ENCODE measurements at places on chromosomes 16 and 17.

GRCh38 chr17:50189550-50190292, 11.7 kb downstream of the COL1A1 start:
- DNase-seq = no peak

DNA sequence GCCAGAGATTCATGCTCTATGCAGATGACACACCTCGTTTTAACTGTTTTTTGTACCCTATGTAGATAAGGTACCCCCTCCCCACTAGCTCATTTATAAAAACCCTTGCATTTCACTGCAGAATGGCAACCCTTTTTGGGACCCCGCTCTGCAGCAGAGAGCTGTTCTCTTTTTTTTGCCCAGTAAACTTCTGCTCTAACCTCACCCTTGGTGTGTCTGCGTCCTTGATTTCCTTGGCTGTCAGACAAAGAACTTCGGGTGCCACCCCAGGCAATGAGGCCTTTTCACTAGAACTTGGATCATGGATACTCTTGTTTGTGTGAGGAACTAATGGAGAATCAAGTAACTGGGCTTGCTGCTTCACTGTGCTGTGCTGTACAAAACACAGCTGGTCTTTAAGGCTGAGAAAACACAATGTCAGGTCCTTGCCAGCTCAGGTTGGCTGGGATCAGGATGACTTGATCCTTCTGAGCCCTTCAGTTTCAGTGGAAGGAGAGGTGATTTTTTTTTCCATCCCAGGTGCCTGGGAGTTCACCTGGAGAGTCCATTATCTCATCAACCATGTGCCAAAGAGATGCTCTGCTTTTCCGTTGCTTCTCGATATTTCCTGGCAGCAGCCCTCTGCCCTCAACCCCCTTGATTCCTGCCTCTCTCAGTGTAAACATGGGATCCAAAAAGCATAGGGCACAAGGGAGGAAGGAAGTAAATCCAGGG, 133.2 kb upstream of the FAM20A start:
- DNase-seq = no peak

- DNase-seq = no peak
Observed at GRCh38 chr16:89536886-89537548, 23.5 kb upstream of the RPL13 start.

GRCh38 chr17:4968486-4969046, 949 bp upstream of the SPAG7 start:
- peak; percentile 4 for DNase-seq

- DNase-seq = no peak
Observed at GRCh38 chr16:84190731-84191388, at the start of gene ADAD2. TSS of gene ADAD2 (plus strand) at chr16:84191157. CDS start at chr16:84191231, 74 bp downstream.

- no peak for DNase-seq
Observed at GRCh38 chr17:10398352-10398751, 23.4 kb downstream of the MYH8 start.

DNA sequence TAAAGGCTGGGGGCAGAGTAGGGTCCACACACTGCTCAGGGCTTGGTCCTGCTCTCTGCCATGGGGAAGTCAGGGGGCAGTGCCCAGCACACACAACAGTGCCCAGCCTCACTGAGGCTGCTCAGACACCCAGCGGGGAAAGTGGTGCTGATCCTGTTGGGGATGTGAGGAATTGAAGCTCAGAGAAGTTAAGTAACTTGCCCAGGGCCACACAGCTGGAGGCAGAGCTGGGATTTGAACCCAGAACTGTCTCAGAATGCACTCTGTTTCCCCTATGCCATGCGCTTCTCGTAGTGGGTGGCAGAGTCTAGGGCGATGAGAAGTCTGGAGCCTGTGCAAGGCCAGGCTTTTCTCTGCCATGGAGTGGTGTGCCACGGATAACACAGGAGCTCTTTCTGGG, 59.3 kb downstream of the SDK2 start:
- no peak for DNase-seq

DNA sequence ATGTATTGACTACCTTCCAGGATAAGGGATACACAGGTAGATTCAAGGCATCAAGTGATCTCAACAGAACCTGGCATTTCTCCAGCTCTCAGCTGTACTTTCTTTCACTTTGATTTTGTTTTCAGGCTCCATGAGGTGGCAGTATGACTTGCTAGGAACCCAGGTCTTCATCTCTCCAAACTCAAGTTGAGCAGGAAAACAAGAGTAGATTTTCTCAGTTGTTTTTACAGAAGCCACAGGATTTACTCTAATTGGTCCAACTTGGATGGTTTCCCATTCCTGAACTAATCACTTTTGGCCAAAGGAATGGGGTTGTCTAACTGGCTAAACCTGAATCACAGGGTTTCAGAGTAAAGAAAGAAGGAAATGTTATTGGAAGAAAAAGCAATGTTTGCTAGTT, 146.6 kb downstream of the TRIM37 start:
- DNase-seq = peak; percentile 74

- no peak for DNase-seq
Observed at GRCh38 chr17:14590459-14591250, 289.8 kb downstream of the HS3ST3B1 start.

- no peak for DNase-seq
Observed at GRCh38 chr17:62689441-62690167, 62.1 kb downstream of the MRC2 start.

- no peak for DNase-seq
Observed at GRCh38 chr16:31010585-31011325, at the start of gene STX1B. TSS of gene STX1B (minus strand) at chr16:31010638. CDS start at chr16:31010396, 242 bp downstream.

- DNase-seq = no peak
Observed at GRCh38 chr17:14506364-14506763, 205.5 kb downstream of the HS3ST3B1 start.

GRCh38 chr16:82368041-82368440, 198.0 kb upstream of the MPHOSPH6 start:
- peak; percentile 55 for DNase-seq

DNA sequence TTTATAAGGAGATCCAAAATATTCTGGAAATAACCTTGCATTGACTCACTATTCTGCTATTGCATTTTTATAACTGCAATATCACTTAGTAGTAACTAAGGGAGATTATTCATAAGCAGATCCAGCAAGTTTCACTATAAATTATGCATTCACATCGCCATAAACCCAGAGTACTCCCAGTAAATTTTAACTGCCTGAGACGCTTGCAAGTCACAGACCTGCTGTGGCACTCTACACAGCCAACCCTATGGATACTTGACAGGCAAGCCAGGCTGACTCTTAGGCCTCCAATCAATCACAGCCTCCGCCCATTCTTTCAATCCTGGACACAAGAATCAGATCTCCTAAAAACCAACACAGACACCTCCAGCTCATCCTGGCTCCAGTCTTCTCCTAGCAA, 28.2 kb downstream of the USP31 start:
- DNase-seq = no peak

GRCh38 chr16:28126684-28127620, 63.4 kb upstream of the GSG1L start:
- no peak for DNase-seq

GRCh38 chr17:78958641-78959127, 21.0 kb downstream of the LGALS3BP start:
- peak; percentile 66 for DNase-seq

DNA sequence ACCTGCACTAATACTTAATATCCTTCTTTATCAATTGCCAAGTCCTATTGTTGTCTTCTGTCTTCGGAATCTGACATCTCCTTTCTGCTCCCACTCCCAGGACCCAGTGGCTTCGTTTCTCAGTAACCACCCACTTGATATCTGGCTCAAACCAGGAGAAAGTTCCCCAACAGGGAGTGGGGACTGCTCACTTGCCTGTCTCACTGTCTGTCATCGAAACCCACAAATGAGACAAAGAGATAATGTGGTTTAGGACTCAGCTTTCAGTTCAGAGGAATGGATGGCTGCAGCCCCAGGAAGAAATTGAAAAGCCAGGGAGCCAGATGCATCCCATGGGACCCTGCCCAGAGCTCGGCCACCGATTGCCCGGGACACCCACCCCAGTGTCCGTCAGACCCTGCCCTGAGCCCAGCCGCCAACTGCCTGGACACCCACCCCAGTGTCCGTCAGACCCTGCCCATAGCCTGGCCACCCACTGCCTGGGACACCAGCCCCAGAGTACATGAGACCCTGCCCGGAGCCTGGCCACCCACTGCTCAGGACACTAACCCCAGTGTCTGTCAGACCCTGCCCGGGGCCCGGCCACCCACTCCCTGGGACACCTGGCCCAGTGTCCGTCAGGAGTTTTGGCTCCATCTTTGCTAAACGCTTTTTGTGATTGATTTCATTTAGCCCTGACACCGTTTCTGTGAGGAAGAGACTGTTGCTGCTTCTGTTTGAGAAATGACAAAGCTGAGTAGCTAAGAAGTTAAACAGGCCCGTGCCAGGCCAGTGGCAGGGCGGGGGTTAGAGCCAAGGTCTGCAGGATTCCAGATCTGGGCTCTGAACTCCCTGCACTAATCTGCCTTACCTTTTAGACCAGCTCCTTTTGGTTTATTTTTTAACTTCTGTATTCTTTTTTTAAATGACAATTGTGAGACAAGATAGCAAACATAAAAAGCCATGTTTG, 251.4 kb downstream of the PHKB start:
- no peak for DNase-seq

- no peak for DNase-seq
Observed at GRCh38 chr17:27466376-27466742, 10.1 kb downstream of the KSR1 start.

- DNase-seq = no peak
Observed at GRCh38 chr17:13587487-13588338, 14.0 kb downstream of the HS3ST3A1 start.

GRCh38 chr17:56742601-56743000, 91.1 kb downstream of the C17orf67 start:
- DNase-seq = no peak

DNA sequence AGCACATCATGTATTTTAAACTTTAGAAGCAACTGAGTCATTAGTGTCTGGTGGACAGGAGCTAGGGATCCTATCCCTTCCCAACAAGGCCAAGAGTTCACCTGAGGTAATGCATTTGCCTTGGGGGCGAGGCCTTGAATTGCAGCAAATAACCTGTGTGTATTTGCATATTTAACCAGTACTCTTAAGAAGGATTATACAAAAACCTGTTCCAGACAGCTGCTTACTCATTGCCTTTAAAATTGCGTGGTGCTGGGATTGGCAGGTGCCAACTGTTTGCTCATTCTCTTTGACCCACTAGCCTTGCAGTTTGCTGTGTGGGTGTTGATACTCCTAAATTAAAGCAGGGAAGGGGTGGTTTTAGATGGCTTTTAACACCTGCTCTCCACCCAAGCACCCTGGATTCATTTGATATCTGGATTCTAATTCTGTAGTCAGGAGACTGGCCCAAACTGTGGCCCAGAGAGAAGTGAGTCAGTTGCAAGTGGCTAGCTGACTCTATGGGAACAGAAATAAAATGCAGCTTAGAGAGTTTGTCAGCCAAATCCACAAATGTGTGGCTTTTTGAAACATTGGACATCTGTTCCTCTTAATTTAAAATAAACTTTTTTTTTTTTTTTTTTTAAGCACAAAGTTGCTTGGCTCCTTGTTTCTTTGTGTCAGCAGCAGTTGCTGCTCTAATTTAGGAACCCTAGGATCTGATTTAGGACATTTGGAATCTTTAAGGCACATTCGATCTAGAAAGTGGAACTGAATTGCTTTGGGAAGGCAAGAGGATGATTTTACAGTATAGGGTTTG, 46.9 kb downstream of the TUBD1 start:
- peak; percentile 95 for DNase-seq

DNA sequence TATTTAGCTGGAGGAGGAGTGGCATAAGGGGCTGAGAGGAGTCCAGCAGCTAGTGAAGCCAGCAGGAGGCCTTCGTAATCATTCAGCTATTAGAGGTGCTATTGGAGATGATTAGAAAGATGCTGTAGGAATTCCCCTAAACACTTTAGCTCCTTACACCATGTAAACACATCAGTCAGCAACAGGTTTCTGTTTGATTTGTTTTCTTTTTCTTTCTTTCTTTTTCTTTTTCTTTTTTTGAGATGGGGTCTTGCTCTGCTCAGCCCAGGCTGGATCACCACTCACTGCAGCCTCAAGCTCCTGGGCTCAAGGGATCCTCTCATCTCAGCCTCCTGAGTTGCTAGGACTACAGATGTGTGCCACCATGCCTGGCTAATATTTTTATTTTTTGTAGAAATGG, 10.6 kb upstream of the SEPHS2 start:
- no peak for DNase-seq

GRCh38 chr16:82801361-82801760, 174.6 kb downstream of the CDH13 start:
- no peak for DNase-seq

DNA sequence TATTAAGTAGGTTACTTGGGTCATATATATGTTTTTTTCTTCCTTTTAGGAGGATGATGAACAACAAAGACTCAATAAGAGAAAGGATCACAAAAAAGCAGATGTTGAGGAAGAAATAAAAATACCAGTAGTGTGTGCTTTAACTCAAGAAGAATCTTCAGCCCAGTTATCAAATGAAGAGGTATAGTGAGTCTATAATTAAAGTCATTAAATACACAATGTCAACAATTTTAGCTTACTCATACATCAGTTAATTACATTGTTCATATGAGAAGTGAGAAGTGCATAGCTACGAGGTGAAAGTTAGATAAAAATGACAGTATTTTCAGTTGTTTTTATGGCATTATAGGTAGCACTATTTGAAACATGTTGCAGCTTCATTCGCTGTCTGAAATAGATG, 65.2 kb downstream of the NUP88 start:
- no peak for DNase-seq

DNA sequence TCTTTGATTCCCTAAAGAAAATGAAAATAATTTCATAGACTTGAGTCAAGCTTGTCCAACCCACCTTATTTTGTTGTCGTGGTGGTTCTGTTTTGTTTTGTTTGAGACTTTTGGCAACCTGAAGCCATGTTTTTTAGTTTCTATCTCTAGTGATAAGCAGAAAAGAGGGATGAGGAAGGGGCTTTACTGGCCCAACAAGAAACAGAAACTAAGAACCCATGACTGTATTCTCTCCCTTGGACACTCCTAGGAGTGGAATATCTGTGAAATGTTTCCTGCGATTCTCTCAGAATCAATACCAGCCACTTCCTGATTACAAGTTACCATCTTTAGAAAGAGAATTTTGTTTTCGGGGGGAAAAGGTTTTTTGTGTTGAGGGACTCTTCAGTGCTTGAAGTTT, 207.5 kb downstream of the PRKCA start:
- no peak for DNase-seq

- DNase-seq = no peak
Observed at GRCh38 chr16:65822148-65822547, 544.3 kb upstream of the CDH5 start.

DNA sequence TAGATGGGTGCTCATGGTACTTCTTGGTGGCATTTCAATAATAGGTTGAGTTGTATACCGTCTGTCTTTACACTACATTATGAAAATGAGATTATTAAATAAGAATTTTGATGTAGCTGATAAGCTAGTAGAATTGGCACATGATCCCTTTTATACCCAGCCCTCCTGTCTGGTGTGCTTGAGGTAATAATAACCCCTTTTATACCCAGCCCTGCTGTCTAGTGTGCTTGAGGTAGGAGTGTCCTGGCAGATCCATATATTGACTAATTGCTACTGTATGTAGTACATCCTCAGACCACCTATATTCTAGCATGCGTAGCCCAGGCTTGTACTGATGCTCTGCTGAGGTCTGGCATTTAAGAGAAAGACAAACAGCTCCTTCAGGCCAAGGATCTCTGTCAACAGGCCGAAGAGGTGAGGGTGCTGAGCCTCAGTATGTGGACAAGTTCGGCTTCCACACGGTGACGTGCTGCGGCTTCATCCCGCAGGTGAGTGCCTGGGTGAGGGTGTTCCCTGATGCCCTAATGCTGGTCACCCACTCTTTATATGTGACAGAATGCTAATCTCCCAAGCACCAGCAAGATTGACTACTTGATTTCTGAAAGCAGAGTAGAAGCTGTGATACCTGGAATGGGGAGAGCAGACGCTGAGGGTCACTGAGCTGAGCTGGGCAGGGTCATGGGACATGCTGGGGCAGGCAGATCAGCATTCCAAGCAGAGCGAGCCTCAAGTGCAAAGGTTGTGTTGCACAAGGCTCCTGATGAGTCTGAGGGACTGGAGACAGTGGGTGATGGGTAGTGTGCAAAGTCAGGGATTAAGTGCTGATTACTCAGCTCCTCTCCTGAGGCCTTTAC, 5.7 kb downstream of the FN3K start:
- DNase-seq = no peak
